ENCODE measurements at places on chromosomes 16 and 17.

DNA sequence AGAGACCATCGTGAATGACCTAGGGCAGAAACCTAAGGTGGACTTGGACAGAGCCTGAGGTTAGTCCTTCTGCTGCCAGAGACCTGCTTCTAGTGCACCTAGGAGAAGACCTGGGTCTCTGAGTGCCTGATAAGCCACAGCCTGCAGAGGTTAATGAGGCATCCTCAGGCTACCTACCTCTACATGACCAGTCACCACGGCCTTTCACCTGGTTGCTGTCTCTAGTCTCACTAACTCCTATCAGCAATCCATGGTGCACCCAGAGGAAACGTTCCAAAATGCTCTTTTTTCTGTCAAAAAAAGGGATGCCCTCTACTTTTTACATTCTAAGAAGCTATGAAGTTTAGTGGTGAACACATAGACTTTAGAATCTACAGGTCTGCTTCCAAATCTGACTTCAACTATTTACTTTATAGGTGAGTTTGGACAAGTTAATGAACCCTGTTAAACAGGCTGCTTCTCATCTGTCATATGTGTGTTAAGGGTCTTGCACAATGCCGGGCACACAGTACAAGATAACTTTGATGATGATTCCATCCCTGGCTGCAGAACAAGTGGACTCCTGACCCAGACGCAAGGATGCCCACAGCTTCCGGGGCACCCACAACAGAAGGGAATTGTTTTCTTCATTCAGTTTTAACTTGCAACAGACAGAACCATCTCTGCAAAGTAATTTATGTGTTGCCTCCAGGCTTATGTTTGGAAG, 469.9 kb upstream of the CDH5 start:
- no peak for DNase-seq

- no peak for DNase-seq
These were observed 6.7 kb downstream of the PIPOX start for GRCh38 chr17:29049541-29050145.

- DNase-seq, result no peak
These were observed 240.9 kb downstream of the ENGASE start for GRCh38 chr17:79315358-79316105.

- no peak for DNase-seq
These were observed 22.6 kb upstream of the METRNL start for GRCh38 chr17:83056583-83057396.

GRCh38 chr17:29140631-29141513, 39.3 kb downstream of the MYO18A start:
- peak; percentile 33 for DNase-seq

DNA sequence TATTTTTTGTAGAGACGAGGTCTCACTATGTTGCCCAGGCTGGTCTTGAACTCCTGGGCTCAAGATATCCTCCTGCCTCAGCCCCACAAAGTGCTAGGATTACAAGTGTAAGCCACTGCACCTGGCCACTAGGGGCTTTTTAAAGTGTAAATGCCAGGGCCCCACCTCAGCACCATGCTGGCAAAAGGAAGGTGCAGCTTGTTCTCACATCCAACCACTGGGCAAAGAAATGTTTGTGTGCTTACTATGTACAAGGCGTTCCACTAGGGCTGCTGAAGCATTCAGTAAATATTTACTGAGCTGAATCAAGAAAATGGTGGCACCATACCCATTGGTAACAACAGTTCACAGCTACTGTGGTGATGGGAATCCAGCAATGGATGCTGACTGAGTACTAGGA, 22.6 kb downstream of the COG1 start:
- no peak for DNase-seq

DNA sequence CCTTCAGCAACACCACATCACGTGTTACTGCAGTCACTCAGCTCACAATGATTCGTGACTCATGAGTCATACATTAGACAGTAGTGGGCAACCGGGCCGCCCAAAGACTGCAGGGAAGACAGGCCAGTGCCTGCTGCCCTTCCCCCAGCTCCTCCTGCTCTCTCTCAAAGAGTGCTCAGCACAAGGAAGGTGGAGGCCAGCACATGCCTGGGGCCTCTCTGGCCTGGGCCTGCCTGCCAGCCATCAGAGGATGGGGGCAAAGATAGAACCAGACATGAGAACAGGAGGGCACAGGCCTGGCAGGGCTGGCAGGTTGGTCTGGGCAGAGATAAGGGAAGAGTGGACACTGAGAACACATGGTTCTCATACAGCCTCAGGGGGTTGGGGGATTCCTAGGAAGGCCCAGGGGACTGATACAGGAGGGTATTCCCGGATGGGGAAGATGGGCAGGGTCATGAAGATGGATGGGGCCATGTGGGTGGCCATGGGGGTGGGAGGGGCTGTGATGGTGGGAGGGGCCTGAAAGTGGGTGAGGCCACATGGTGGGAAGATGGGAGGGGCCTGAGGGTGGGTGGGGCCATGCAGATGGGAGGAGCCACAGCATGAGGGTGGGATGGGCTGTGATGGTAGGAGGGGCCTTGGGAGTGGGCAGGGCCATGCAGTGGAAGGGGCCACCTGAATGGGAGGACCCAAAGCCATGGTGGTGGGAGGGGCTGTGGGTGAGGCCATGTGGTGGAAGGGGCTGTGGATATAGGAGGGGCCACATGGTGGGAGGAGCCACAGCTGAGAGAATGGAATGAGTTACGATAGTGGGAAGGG, 29.0 kb downstream of the KATNB1 start:
- DNase-seq, result no peak

- no peak for DNase-seq
These were observed 14.1 kb downstream of the SPG7 start for GRCh38 chr16:89522287-89522686.

DNA sequence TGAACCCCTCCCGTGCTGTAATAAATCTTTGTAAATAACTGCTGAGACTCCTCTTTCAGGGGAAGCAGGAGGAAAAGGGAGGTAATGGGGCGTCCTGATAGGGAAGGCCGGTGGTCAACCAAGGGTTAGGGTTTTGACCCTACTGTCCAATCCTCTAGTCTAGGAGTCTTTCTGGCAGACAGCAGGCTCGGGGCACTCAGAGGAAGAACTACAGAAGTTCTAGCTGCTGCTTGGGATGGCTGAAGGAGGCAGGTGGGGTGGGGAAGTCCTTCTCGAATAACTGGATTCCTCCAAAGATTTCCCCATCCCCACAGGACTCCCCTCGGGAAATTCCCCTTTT, 387 bp upstream of the STARD3 start:
- DNase-seq, result no peak

DNA sequence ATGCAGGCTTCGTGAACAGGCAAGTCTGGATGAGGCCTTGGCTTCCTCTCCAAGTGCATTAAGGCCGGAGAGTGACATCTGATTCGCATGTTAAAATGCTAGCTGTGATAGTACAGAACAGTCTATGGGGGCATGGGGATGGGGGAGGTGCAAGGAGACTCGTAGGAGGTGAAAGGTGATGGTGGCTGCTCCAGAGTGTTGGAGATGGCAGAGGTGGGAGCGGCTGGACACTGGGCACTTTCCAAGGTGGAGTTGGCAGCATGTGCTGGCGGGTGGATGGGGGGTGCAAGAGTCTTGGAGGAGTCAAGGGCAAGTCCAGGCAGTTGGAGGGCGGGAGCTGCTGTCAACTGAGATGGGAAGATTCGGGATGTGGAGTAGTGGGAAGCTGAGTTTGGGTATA, 350.9 kb upstream of the TNRC6C start:
- DNase-seq, result no peak

DNA sequence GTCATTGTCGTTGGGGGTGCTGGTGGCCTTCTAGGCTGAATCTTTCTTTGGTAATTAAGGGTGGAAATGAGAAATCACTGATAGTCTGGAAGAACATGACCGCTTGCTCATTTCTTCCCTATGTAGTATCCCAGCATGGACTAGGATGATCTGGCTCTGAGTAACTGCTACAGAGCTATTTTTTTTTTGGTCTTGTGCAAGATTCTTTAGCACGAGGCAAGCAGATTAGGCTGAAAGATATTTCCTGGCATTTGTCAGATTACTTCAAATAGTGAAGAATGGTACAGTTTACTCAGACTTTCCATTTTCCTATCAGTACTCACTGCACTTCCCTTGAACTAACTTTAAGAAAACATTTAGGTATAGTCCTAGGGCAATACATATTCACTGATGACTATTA, 89.0 kb downstream of the SYCE1L start:
- DNase-seq, result no peak

GRCh38 chr17:57751348-57751971, 6.4 kb upstream of the CCDC182 start:
- DNase-seq, result no peak

GRCh38 chr17:48456589-48456988, 26.6 kb upstream of the SKAP1 start:
- no peak for DNase-seq

GRCh38 chr17:44733753-44734152, 25.0 kb upstream of the ADAM11 start:
- DNase-seq, result no peak

DNA sequence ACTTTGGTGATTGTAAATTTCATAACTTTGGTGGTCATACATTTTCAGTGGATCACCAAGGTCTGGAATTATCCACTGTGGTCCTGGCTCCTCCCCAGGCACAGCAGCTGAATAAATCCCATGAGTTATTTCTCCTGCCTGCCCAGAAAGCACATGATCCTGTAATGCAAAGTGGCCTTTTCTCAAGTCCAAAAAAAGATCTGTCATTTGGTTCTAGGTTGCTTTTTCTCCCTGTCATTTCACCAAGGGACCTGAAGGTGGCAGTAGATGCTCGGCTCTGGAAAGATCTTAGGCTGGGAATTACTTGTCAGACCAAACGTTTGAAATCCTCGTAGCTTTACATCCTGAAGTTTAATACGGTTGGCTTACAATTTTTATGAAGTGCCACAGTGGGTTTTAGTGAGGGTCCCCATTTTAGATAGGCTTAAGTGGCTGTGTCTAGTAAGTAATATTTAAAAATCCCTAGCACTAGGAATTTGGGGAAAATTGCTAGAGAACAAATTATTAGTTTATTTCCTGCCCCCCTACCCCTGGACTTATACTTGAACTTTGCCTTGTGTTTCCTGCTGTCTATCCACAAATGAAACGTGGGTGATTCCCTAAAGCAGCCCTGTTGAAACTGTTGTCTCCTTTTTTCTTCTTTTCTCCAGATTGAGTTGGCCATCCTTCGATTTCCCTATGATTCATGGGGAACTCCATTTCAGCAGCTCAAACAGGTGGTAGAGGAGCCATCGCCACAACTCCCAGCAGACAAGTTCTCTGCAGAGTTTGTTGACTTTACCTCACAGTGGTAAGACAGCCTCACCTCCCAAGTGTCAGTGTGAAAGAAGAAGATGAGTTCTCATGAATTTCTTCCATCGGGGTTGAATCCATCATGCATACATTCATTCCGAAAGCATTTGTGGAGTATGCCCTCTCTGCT, 111.7 kb downstream of the MAP2K6 start:
- peak; percentile 27 for DNase-seq

- DNase-seq, result no peak
These were observed 207.6 kb downstream of the RAB11FIP4 start for GRCh38 chr17:31598921-31599571.

- peak; percentile 34 for DNase-seq
These were observed 36.1 kb downstream of the WNT3 start for GRCh38 chr17:46782250-46782953.

DNA sequence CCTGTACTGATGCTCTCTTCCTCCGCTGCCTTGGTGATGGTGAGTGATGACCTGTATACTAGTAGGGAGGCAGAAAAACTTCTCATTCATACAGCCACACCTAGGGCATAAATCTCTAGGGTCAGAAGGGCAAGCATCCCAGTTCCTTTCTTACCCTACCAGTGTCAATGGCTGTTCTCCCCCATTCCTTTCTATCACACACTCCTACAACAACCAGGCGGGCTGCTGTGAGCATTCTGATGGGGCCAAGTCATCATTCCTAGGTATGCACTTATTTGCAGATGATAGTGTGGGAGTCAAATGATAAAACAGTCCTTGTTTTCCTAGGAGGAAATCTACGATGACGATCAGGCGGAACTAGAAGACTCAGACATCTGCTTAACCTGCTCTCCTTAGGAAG, 14.0 kb upstream of the SLC6A4 start:
- DNase-seq, result no peak

DNA sequence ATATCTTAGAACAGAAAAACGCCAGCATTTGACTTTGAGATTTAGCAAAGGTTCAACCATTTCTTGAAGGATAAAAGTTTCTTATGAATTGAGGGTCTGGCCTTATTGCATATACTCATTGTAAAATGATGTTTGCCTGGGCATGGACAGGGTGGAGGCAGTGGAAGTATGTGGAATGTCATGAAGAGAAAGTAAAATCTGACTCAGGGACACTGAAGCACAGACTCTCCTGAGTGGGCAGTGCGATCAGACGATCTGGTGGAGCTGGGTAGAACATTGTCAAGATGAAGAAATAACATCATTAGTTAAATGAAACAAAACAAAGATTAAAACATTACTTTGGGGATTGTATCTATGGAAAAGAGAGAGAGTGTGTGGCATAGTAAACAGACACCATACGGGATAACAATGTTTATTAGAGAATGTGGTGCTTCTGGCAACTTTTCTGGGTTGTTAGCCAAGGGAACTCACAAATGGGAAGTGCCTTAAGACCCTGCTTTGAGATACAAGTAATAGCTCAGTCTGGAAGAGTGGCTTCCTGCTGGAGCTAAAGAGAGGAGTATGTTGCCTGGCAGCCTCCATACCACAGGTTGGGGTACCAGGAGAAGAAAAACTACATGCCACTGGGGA, 4.4 kb downstream of the MAP3K3 start:
- DNase-seq, result no peak

GRCh38 chr16:66414891-66415290, 12.2 kb upstream of the BEAN1 start:
- no peak for DNase-seq

- no peak for DNase-seq
These were observed 1.2 kb downstream of the SNTB2 start for GRCh38 chr16:69188236-69188549.

- no peak for DNase-seq
These were observed 55.2 kb downstream of the GAN start for GRCh38 chr16:81369888-81370504.

DNA sequence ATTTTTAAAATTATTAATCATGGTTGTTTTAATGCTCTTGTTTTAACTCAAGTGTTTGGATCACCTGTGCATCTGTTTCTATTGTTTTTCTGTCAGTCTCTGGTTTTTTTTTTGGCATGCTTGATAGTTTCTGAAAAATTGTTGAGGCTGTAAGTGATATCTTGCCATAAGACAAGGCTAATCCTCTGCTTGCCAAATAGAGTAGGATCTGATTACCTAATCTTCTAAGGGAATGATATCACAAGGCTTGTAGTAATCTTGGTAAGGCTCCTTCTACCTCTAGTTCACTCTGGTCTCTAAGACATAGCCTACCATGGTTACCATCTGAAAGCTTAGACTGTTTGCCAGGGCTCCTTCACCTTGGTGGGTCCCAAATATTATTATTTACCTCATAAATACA, 81.0 kb downstream of the ATF7IP2 start:
- no peak for DNase-seq

- no peak for DNase-seq
These were observed 76.3 kb downstream of the CEP95 start for GRCh38 chr17:64583038-64583437.

DNA sequence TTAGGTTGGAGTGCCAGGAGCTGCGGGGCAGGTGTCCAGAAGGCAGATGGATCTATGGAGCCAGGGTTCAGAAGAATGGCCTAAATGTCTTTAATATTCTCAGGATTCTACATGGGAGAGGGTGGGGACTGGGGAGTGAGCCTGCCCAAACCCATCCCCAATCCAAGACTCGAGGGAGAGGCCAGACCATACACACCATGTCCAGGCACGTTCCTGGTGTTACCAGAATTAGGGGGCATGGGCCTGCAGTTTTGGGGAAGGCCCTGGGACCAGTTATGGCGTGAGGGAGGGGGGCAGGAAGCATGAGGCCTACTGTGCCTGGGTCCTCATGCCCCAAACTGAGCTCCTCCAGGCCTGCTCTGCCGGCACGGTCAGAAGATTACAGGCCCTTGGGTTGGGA, 1.9 kb downstream of the TAX1BP3 start:
- no peak for DNase-seq

- DNase-seq, result no peak
These were observed 149.2 kb upstream of the TBX2 start for GRCh38 chr17:61250335-61250890.
